ENCODE measurements at places on chromosomes 1 and 21.

DNA sequence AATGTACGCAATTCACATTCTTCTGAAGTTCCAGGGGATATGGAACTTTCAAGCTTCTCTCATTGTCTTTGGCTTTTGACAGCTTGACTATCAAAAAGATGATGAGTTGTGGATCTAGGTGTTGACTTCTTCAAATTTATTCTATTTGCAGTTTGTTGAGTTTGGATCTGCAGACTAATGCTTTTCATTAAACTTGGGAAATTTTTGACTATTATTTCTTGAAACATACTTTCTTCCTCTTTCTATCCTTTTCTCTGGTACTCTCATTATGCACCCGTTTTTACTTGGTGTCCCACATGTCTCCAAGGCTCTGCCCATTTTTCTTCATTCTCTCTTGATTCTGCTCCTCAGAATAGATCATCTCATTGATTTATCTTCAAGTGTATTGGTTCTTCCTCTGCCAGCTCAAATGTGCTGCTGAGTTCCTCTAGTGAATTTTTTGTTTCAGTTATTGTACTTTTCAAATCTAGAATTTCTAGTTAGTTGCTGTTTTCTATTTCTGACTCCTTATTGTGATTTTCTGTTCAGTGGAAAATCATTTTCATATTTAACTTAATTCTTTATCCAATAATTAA is 49.4 kb downstream of the CYP2J2 start:
- no peak for DNase-seq

GRCh38 chr21:42341776-42342542 is 8.8 kb downstream of the TFF2 start:
- DNase-seq = no peak

- no peak for DNase-seq
Measured at GRCh38 chr1:208515129-208515528, 270.9 kb upstream of the PLXNA2 start.

- no peak for DNase-seq
Measured at GRCh38 chr1:224106568-224107281, 7.2 kb upstream of the FBXO28 start.

DNA sequence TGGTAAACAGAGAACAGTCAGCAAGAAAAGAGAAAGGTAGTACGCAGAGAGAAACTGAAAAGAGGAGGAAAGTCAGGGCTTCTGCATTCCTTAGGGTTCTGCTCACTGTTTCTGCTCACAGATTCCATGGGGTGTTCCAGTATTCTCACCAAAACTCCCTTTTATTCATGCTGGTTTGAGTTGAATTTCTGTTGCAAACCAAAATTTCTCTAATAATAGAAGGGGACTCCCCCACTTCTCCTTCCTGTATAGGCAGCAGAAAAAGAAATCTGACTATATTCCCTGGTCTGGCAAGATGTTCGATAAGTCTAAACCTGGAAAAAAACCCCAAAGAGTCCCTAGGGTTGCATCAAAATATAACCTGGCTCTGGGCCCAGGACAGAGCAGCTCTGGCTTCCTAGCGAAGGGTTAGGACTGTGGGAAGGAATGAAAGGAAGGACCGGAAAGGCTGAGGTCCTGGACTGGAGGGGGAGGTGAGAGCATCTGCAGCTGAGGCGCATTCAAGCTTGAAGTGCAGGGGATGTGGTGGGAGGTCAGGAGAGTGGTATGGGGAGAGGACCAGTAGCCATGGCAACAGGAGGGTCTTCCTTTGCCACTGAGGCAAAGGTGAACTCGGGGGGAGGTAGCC is 18.8 kb upstream of the RGS16 start:
- DNase-seq = no peak

GRCh38 chr1:12097321-12097720 is 34.2 kb downstream of the TNFRSF8 start:
- no peak for DNase-seq

- peak; percentile 30 for DNase-seq
Measured at GRCh38 chr1:1540090-1540817, at the start of gene TMEM240. TSS of gene TMEM240 (minus strand) at chr1:1540624. CDS start at chr1:1540346, 278 bp downstream.

DNA sequence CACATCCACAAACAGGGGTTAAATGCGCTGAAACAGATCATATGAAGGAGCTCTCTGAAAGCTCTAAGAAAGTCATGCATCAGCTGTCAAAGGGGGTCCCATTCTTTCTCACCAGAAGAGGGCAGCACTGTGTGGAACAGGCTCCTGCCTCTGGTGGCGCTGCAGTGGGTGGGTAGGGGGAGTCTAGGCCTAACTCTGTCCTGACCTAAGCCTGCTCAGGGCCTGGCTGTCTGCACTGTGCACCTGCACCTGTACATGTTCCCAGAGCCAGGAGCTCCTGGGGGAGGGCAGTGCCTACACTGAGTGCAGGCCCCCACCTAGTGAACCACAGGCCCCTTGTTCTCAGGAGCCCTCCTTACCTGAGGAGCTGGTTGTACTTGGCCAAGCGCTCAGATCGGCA is 16.0 kb downstream of the ENO1 start:
- peak; percentile 38 for DNase-seq

- no peak for DNase-seq
Measured at GRCh38 chr21:31879241-31879650, 6.4 kb downstream of the HUNK start.

DNA sequence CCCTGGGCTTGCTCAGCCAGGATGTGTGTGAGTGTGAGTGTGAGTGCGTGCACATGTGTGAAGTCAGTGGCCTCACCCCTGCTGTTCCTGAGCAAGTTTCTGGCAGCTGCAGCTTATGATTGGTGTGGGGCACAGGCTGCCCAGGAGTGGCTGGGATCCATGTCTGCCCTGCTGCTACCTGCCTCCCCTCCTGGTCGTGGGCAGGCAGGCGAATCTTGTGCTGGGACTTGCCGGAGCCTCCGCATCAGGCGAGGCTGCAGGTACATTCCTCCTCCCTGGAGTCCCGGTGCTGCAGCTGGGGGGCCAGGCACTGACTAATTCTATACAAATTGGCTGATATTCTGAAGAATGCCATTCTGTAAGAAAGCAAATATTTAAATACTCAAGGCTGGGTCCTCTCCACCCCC is 85.6 kb upstream of the WNT4 start:
- no peak for DNase-seq

DNA sequence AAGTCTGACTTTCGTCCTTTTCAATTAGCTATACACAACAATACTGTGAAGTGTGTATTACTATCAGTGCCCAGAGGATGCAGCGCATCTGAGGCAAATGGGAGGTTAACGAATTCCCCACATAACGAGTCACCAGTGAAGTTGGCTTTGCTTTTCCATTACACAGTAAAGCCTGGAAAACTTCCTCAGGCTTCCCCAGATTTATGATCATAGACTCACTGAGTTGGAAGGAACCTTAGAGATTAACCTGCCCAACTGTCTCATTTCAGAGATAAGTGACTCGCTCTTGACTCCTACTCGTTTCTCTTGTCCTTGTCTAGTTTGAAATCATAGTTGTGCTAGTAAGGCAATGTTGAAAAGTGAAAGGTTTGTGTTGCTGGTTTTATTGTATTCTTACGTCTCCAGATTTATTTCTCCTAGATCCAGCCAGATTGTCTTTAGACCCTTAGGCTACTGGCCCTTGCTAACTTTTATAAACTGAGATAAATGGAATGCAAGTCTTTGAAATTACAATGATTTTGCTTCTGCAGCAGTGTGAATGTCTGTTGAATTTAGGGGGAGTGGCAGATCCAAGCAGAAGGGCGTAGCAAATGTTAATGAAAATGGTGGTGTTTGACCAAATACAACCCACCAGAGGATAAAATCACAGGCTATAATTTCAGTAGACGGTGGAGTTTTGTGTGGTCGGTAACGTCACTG is 17.3 kb downstream of the S1PR1 start:
- DNase-seq = no peak
